IPS DF 6.9 (cell line): ENCODE measurements at places on chromosomes 5 and 9.

GRCh38 chr9:115999498-115999897 lies 154.1 kb upstream of the PAPPA start:
- H3K36me3 ChIP-seq, result no peaks in the 10 kb centered on the region
- DNase-seq, result no peak
- no peak overlapping the region for H3K4me3 ChIP-seq
- no peak overlapping the region for H3K27ac ChIP-seq
- H3K27me3 ChIP-seq, result no peaks in the 10 kb centered on the region

GRCh38 chr9:38141746-38142591 lies 72.9 kb upstream of the SHB start:
- H3K27ac ChIP-seq, result no peak overlapping the region
- no peaks in the 10 kb centered on the region; the same call in 1 of the 2 replicates for H3K27me3 ChIP-seq
- no peaks in the 10 kb centered on the region for H3K4me1 ChIP-seq
- H3K36me3 ChIP-seq, result no peaks in the 10 kb centered on the region

- H3K27ac ChIP-seq, result no peak overlapping the region
- H3K4me1 ChIP-seq, result no peaks in the 10 kb centered on the region
- H3K27me3 ChIP-seq, result no peaks in the 10 kb centered on the region
- no peak for DNase-seq
- no peak overlapping the region for H3K4me3 ChIP-seq
Observed at GRCh38 chr5:36735891-36736290, 129.5 kb downstream of the SLC1A3 start.

DNA sequence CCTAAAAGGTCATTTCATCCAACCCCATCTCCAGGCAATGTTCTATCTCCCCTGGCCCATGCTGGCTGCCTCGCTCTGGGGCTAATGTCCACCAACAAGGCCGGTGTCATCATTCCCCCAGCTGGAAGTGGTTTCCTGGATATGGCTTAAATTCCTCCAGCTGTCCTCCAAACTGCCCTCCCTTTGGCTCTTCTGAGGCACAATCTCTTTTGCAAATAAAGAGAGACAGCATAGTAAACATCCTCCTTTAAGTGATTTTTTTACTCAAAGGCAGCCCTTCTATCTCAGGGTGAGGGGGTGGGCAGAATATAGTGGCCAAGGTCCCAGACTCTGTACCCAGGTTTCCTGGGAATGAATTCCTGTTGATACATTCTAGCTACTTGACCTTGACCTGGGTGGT lies 117.4 kb upstream of the PANK3 start:
- H3K4me1 ChIP-seq, result no peaks in the 10 kb centered on the region
- no peaks in the 10 kb centered on the region for H3K36me3 ChIP-seq
- no peak overlapping the region for H3K27ac ChIP-seq
- no peak for DNase-seq
- H3K4me3 ChIP-seq, result no peak overlapping the region

DNA sequence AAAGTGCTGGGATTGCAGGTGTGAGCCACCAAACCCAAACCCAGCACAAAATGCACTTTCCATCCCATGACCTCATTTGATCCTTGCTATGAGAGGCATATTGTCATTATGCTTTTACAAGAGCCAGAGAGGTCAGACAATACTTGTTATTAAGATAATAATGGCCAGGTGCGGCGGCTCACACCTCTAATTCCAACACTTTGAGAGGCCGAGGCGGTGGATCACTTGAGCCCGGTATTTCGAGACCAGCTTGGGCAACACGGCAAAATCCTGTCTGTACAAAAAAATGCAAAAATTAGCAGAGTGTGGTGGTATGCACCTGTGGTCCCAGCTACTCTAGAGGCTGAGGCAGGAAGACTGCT lies 55.9 kb upstream of the IL17B start:
- H3K27me3 ChIP-seq, result no peaks in the 10 kb centered on the region
- H3K36me3 ChIP-seq, result no peaks in the 10 kb centered on the region
- peaks cover 2% of the 10 kb centered on the region; the same call in 1 of the 2 replicates for H3K4me1 ChIP-seq

GRCh38 chr5:44329716-44330115 lies 59.5 kb downstream of the FGF10 start:
- no peaks in the 10 kb centered on the region for H3K27me3 ChIP-seq
- H3K27ac ChIP-seq, result no peak overlapping the region
- no peak overlapping the region for H3K4me3 ChIP-seq
- H3K4me1 ChIP-seq, result no peaks in the 10 kb centered on the region
- H3K36me3 ChIP-seq, result no peaks in the 10 kb centered on the region

DNA sequence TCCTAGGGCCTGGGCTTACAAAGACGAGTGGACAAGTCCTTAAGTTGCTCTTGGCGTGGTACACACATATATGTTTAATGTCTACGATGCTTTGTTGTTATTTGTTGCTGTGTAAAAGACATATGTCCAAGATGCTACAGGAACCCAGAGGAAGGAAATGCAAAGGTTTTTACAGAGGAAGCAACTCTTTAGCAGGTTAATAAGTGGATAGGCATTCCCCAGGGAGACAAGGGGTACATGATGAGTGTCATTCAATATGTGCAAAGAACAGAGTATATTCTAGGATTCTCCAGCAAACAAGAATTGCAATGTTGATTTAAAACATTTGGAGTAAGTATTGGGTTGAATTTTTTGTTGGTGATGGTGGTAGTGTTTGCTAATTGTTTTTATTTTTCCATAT lies 92.1 kb downstream of the PIP5K1B start:
- no peak for DNase-seq
- no peak overlapping the region for H3K27ac ChIP-seq
- no peaks in the 10 kb centered on the region for H3K27me3 ChIP-seq

DNA sequence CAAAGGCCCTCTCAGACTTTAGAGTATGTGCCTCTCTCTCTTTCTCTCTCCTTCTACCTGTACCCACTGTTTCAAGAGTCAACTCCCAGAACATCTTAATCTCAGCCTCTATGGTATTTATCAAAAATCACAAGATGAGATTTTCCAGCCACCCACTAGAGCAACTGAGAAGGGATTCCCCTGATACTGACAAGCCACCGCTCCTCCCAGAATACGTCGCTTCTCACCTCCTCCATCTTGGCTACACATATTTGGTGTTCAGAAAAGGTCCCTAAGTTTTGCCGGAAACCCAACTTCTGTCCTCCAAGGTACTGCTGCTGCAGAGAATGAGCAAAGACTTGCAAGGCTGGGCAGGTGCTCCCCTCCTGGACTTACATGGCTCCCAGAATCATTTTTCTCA lies 6.1 kb downstream of the GARIN3 start:
- DNase-seq, result no peak
- no peaks in the 10 kb centered on the region for H3K27me3 ChIP-seq
- no peak overlapping the region for H3K4me3 ChIP-seq
- no peak overlapping the region for H3K27ac ChIP-seq

- H3K36me3 ChIP-seq, result no peaks in the 10 kb centered on the region
- H3K27ac ChIP-seq, result no peak overlapping the region
- no peak for DNase-seq
- H3K4me3 ChIP-seq, result no peak overlapping the region
- H3K27me3 ChIP-seq, result no peaks in the 10 kb centered on the region
- no peaks in the 10 kb centered on the region for H3K4me1 ChIP-seq
Observed at GRCh38 chr5:78002690-78003089, 226.6 kb upstream of the TBCA start.

- H3K36me3 ChIP-seq, result no peaks in the 10 kb centered on the region
- H3K27me3 ChIP-seq, result no peaks in the 10 kb centered on the region
- 0 out of 2 replicates have a peak, but pooled peaks cover 1% of the 10 kb centered on the region for H3K4me1 ChIP-seq
- H3K27ac ChIP-seq, result no peak overlapping the region
- no peak overlapping the region for H3K4me3 ChIP-seq
Observed at GRCh38 chr9:125883565-125884217, 136.5 kb downstream of the PBX3 start.

DNA sequence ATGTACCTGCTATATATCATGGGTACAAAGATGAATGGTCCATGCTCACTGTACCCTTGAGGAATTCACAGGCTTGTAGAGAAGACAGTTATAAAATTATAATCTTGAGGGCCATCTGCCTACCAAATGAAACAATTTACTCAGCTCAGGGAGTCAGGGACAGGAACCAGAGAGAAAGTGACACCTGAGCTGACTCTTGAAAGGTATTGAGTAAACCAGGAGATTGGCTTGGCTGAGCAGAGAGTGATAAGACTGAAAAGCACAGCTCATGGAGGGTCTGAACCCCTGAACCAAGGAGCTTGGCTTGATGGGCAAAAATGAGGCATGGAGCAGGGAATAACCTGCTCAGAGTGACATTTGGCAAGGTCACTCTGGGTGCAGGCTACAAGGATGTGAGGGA lies 147.3 kb downstream of the FAM114A2 start:
- no peak overlapping the region for H3K4me3 ChIP-seq
- no peaks in the 10 kb centered on the region for H3K36me3 ChIP-seq
- no peaks in the 10 kb centered on the region for H3K27me3 ChIP-seq
- H3K4me1 ChIP-seq, result no peaks in the 10 kb centered on the region
- H3K27ac ChIP-seq, result no peak overlapping the region

DNA sequence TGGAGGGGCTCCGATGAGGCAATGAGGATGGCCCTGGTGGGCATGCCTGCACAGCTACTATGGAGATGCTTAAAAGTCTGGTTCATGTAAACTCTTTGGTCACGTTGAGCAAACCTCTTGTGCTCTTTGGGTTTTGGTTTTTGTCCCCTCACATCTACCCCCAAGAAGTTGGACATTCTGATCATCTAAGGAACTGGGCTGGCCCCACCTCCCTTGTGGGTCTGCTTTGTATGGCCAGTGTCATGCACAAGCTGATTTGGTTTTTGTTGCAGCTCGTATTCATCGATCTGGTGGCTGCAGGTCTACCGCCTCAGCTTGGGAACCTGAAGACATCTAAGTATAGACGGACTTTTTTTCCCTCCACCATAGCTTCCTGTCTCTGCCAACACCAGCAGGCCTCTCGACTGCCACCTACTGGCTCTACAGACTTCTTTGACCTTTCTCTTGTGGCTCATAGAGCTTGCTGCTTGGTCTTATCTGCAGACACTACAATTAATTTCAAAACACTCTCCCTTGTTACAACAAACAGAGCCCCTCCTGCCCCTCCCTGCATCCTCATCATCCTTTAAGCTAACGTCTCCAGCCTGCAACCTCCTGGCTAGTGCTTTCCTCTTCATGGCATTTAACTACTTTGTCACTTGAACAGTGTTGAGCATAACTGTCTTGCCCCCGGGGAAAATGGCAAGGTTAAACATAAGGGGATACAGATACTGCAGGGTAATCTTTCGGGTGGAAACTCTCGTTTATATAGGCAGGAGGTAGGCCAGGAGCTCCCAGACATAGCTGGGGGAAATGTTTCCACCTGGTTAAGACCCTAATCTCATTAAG lies 34.5 kb downstream of the TSTD2 start:
- no peak overlapping the region for H3K27ac ChIP-seq
- H3K36me3 ChIP-seq, result peaks cover 21% of the 10 kb centered on the region
- peaks cover 2% of the 10 kb centered on the region; the same call in 1 of the 2 replicates for H3K4me1 ChIP-seq
- no peaks in the 10 kb centered on the region for H3K27me3 ChIP-seq
- peak; percentile 48 for DNase-seq
- no peak overlapping the region for H3K4me3 ChIP-seq

GRCh38 chr5:40578501-40579451 lies 100.9 kb upstream of the PTGER4 start:
- no peak overlapping the region for H3K4me3 ChIP-seq
- no peak overlapping the region for H3K27ac ChIP-seq
- no peaks in the 10 kb centered on the region for H3K36me3 ChIP-seq
- no peaks in the 10 kb centered on the region for H3K4me1 ChIP-seq

GRCh38 chr5:97923496-97923895 lies 740.4 kb upstream of the RIOK2 start:
- no peak for DNase-seq
- H3K4me3 ChIP-seq, result no peak overlapping the region
- no peaks in the 10 kb centered on the region for H3K4me1 ChIP-seq

DNA sequence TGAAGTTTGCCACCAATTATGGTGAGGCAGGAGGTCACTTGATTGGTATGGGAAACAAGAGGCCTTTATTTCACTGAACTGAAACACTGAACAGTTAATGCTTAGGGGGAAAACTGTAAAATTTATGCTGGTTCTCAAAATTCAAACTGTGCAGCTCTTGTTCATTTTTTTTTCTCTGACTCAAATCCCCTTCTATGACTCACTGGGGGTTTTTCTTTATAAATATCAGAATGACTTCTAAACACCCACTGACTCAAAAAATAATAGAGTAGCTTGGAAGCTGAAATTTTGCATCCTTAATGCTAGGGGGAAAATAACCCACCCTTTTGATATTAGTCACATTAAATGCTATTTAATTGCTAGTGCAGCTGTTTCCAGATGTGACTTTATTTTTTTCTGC lies 24.1 kb upstream of the OTP start:
- no peaks in the 10 kb centered on the region for H3K36me3 ChIP-seq
- DNase-seq, result no peak
- no peak overlapping the region for H3K4me3 ChIP-seq
- H3K27ac ChIP-seq, result no peak overlapping the region

DNA sequence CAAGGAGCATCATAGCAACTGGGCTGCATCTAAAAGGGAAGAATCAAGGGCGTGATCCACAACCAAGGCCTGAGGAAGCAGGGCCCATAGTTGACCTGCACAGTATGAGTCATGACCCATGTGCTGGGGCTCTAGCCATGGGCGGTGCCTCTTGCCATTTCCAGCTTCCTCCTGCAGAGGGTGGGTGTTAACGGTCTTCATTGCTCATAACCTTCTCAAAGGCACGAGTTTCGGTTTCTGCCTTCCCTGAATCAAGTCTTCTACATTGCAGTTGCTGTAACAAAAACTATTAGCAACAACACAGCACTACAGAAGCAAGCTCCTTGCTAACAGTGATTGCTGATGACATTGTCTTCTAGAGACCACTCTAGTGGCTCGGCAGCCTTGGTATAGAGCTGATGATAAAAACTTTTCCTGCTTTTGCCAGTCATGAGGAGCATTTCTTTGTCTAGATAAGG lies 66.9 kb downstream of the CTSL start:
- H3K36me3 ChIP-seq, result no peaks in the 10 kb centered on the region
- H3K27me3 ChIP-seq, result no peaks in the 10 kb centered on the region
- no peak overlapping the region for H3K4me3 ChIP-seq
- H3K27ac ChIP-seq, result no peak overlapping the region
